ENCODE measurements at places on chromosomes 3 and 15. TPM values are rescaled to one million over a fixed set of nuclear protein-coding genes. Genes with fewer than 3 reads are reported as not detected.

GRCh38 chr3:89411201-89411600 is 303.8 kb downstream of the EPHA3 start:
- no peak for DNase-seq

Gene PLSCR5
- total RNA-seq = not detected

DNA sequence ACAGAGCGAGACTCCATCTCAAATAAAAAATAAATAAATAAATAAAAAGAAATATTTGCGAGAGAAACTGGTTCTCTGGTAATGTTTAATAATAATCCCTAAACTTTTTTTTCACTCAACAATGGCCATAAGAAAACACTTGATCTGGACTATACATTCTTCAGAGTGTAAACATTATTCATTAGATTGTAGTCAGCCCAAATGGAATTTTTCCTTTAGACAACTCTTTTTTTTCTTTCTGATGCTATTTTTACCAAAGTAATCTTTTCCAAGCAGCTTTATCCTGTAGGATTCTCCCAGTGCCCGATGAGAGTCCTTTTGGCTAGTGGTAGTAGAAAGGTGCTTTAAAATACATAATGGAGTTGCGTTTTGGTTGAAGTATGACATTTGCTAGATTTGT is 90.4 kb downstream of the NEDD4 start:
- DNase-seq = no peak

DNA sequence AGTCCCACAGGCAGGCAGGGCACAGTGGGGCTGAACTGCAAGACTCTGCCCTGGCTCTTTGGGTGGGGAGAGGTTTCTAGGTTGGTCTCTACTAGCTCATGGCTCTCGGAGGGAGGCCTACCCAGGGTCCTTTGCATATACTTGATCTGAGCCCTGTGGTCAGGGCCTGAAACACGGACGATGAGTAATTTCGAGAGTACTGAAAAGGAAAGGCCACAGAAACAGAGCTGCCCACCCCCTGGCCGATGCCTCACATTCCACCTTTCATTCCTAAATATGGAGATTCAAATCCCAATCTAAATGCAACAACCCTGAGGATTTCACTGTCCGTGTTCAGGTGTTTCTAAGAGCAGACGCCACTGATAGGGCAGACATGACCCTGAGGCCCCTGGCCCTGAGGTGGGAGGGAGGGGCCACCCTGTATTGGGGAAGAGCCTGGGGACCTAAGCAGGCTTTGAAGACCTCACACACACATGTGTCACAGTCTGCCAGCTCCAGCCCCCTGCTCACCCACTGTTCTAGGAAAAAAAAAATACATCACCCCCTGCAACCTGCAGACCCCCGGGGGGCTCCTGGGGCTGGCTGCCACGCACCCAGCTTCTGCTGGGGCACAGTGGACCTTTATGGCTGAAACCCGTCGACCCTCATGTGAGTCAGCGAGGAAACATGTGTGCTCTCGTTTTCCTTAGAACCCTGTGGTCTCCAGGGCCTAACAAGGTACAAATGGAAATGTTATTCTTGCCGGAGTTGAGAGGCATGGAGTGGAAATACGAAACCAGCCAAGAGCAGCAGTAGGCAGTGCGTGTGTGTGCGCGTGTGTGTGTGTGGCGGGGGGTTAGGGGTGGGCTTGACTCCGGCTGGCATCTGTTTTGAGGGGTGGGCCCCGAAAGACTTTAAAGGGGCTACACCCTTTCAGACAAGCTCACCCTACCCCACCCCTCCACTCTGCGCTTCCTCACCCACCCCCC is 112.7 kb downstream of the CHSY1 start:
- DNase-seq = no peak

Gene GALNT15
- total RNA-seq = 0.30 TPM

- no peak for DNase-seq
Measured at GRCh38 chr3:123653221-123653682, 68.4 kb upstream of the HACD2 start.

Gene MINAR1
- 0.62 TPM for total RNA-seq

GRCh38 chr3:5729852-5730251 is 542.3 kb downstream of the EDEM1 start:
- no peak for DNase-seq

GRCh38 chr3:32379831-32380500 is 11.7 kb upstream of the CMTM7 start:
- no peak for DNase-seq

DNA sequence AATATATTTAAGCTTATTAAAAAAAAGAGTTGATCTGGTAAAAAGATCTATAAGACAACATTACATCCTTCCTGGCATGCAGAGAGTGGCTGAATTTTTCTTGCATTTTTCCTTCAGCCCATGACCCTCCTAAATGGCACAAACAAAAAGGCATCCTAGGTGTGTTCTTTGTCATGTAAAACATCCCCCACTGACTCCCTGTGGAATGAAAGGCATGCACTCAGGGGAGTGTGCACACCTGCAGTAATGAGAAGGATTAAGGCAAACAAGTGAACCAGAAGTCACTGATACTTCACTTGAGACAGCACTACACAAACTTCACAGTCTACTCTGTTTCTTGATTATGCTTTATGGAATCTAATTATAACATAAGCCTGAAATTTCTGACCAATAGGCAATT is 195.0 kb downstream of the RBMS3 start:
- no peak for DNase-seq

Gene ITPKA
- total RNA-seq = 12.9 TPM

Gene PARP6
- total RNA-seq = 108 TPM

- no peak for DNase-seq
Measured at GRCh38 chr3:45844616-45845015, 2.7 kb upstream of the LZTFL1 start.

- DNase-seq = no peak
Measured at GRCh38 chr15:79161837-79162508, 71.4 kb upstream of the RASGRF1 start.

GRCh38 chr3:134606033-134607025 is 44.5 kb downstream of the KY start:
- DNase-seq = no peak

Gene TMC3
- not detected for total RNA-seq

- no peak for DNase-seq
Measured at GRCh38 chr3:69095636-69096035, 10.9 kb downstream of the ARL6IP5 start.

Gene SOX14
- total RNA-seq = not detected

DNA sequence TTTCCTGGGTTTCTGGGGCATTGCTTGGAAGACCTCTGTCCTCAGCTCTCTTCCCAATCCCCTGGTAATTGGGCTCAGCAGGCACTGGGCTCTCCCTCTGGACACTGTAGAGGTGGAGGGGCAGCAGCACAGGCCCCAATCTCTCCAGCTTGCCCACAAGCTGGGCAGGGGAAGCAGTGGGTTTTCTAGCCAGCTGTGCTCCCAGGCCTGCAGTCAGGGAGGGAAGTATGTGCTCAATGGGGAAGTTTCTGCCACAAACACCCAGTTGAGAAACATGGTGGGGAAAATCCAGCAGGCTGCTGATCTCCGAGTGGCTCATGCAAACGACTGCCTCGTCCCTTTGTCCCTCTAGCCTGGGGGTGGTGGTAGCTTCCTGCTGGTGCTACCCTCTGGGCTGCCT is 12.8 kb upstream of the RFT1 start:
- DNase-seq = no peak

Gene KNG1
- not detected for total RNA-seq

- DNase-seq = no peak
Measured at GRCh38 chr3:118425272-118425837, 609.3 kb downstream of the IGSF11 start.

DNA sequence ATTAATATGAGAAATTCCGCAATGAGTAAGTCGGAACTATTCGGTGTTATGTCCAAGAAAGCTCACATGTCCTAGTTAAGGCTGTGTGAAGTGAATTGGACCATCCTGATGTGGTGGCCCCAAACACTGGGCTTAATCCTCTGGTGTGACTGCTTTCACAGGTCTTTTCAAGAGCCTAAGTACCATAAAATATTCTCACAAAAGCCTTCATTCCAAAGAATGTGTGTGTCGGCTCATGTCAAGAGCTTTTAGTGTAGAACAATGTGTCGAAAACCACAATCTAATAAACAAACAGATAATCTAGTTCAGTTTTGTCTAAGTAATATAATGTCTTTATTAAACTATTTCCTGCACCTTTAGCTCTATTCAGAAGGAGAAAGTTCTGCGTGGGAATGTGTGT is 311.4 kb downstream of the LPP start:
- no peak for DNase-seq

DNA sequence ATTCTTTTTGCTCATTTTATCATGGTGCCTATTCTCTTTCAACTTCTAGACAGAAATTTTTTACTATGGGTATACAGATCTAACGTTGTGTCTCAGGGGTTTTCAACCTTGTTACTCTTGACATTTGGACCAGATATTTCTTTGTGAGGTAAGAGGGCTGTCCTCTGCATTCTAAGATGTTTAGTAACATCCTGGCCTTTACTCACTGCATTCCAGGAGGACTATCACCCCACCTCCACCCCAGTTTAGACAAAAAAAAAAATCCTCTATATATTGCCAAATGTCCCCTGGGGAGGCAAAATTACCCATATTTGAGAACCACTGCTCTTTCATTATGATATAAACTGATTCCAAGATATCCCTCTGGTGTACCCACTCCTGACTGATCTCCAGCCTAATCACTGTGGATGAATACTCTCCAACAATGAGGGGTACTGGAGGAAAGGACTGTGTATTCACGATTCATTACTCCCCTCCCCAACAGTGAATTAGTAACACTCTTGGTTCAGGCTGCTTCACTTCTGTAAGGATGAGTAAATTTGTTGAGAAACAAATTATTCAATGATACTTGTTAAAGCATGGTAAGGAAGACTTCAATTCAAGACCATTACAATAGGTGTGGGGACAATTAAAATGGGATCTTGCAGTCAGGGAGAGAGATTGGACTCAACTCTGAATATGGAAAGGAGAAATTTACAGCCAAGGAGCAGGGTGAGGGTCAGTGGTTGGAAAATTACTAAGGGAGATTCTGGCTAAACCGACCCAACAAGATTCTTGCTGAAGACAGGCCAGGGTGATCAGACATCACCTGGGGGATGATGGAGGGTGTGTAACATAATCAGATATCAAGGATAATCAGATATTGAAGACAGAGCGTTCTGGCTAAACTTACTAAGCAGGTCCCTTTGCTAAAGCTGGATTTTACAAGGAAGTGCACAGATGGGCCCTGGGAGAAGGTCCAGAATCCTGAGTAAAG is 123.8 kb upstream of the DAZL start:
- DNase-seq = no peak

DNA sequence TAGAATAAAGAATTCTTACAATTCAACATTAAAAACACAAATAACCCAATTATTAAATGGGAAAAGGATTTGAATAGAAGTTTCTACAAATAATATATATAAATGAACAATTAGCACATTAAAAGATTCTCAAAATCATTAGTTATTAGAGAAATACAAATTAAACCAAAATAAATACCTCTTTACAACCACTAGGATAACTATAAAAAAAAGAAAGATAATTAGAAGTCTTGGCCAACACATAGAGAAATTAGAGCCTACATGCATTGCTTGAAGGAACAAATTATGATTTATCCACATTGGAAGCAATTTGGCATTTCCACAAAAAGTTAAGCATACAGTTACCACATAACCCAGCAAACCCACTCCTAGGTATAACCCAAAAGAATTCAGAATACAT is 502.3 kb upstream of the UBE2E2 start:
- no peak for DNase-seq

GRCh38 chr15:29518442-29518841 is 248.8 kb upstream of the NSMCE3 start:
- DNase-seq = no peak

GRCh38 chr3:197186887-197187588 is 111.4 kb downstream of the DLG1 start:
- DNase-seq = peak; percentile 5

GRCh38 chr3:5006755-5007202 is 27.5 kb downstream of the BHLHE40 start:
- peak; percentile 87 for DNase-seq

DNA sequence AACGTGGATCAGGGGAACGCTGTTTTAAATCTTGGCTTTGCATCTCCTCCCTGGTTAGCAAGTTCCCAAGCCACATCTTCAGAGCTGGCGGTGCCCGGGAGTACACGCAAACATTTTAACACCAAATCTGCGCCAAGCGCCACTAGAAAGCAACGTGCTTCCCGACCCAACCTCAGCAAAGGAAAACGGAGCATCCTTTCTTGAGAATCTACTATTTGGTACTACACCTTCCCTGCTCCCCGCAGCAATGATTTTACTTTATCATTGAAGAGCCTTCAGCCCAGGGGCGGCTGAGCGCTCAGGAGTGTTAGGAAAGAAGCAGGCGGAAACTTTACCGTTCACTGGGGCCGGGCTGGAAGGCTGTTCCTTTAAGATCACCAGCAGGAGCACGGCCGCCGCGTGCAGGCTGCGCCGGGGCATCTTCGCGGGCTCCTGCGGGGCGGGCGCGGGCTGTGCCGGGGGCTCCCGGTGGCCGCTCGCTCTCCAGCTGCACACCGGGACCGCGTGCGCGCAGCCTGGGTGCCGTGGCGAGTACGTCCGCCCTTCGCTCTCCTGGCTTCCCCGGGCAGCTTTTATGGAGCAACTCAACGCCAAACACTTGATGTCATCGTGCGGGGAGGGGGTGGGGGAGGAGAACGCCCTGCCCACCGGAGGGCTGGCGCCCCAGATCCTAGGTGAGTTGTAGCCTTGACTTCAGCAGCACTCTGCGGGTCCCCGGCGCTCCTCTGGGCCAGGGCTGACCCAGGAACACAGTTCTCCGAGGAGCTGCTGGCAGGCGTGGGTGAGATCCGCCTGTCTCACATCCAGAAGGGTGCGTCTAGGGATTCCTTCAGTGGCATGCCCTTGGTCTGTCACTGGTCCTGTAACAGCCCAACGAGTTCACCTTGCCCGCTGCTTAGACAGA is at the start of gene CA12:
TSS of gene CA12 (minus strand) at position 546 of the 904 bp plus-strand sequence. CDS start at position 420, 126 bp downstream.
- peak; percentile 33 for DNase-seq

Gene ADAMTS17
- 2.4 TPM for total RNA-seq

Gene LTF
- not detected for total RNA-seq

DNA sequence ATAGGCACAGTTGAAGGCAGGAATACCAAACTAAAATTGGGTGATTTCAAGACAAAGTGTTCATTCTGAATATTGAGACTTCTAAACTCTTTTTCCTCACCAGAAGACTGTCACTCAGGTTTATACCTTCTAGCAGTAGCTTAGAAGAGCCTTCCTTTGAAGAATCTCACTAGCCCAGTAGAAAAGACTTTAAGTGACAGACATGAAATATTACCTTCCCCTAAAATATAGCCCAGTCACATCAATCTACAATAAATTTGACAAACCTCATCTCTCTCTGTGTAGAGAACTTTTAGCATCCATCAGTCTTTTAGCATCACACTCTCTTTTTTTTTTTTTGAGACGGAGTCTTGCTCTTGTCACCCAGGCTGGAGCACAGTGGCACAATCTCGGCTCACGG is 97.5 kb downstream of the HERC1 start:
- DNase-seq = no peak

Gene NOX5
- not detected for total RNA-seq

Data from activated T-cell treated with anti-CD3 and anti-CD28 coated beads, Interleukin-2, amount 50 U/mL, for 72 hours (primary cell).